Stimulated activated CD4-positive, alpha-beta T cell treated with anti-CD3 and anti-CD28 coated beads, TNF-alpha, amount 100 ng/mL, for 1 hour (primary cell): ENCODE measurements at places on chromosomes 3 and 15.

DNA sequence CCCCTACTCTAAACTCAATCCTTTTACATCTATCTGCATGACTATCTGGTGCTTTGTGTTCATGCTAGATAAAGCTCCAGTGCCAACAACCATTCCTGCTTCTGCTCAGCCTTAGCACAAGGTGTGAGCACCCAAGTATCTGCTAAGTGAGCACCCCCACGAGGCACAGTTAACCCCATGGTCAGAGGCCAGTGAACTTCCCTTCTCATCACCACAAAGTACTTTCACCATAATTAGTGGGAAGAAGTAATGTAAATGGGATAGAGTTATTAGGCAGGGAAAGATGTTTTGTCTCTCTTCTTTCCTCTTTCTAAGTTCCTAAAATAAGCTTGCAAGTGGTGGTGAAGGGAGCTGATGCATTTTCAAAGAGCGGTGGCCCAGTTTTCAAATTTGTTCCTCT, 96.4 kb downstream of the ANO10 start:
- DNase-seq, result no peak

DNA sequence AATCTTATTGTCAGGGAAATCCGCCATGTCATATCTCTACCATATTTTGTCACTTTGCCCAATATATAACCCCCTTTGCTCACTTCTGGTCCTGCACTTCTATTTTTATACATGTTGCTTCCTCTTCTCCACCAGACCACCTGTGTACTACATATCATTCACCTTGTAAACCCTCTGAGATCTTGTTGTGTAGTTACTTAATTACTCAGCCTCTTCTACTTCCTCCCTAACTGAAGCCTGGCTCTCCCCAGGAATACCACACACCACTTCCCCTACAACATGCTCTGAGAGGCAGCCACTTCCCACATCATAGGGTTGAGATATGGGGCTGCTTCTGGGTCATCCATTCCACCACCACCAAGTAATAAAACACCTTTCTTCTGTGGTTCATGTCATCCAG, 10.0 kb downstream of the HEXA start:
- no peak for DNase-seq

GRCh38 chr3:88478460-88478859, 328.7 kb downstream of the C3orf38 start:
- no peak for DNase-seq

GRCh38 chr15:50797926-50798325, 32.4 kb upstream of the SPPL2A start:
- DNase-seq, result no peak

GRCh38 chr3:161025911-161026310, 79.2 kb downstream of the B3GALNT1 start:
- no peak for DNase-seq

DNA sequence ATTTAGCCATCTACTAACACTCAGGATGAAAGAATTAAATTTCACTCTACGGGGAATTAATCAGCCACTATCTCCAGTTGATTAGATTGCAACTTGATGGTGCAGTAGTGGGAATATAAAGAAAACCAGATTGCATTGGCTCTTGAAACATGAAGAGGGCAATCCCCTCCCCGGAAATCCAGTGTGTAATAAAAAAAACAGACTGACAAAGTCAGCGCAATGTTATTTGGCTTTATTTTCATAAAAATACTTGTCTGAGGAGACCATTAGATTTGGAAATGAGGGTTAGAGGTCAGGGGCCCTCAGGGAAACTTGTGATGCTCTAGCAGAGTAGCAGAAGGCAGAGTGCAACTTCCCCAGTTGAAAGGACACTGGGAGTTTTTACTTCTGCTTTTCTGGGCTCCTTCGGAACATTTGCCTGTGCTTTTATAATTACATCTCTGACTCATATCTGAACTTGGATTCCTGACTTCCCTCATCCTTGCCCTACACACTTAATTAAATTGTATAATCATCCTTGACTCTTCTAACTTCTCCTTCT, 326.8 kb downstream of the TUSC7 start:
- DNase-seq, result no peak

GRCh38 chr3:115937054-115937453, 313.7 kb downstream of the GAP43 start:
- no peak for DNase-seq
